ENCODE measurements at places on chromosomes 5 and 9. TPM values are rescaled to one million over a fixed set of nuclear protein-coding genes. Genes with fewer than 3 reads are reported as not detected.

Gene PCDHGA4
- 0.23 TPM for total RNA-seq

Gene OBP2B
- total RNA-seq = not detected

Gene GLE1
- total RNA-seq = 28.4 TPM

Gene CCL27
- total RNA-seq = not detected

Gene SPAG8
- not detected for total RNA-seq

Gene ENTREP1
- 2.5 TPM for total RNA-seq

Gene MYOZ3
- not detected for total RNA-seq

Gene GPSM1
- total RNA-seq = 10.3 TPM

Measured in airway epithelial cell (primary cell).